ENCODE measurements at places on chromosomes 16 and 17. TPM values are rescaled to one million over a fixed set of nuclear protein-coding genes. Genes with fewer than 3 reads are reported as not detected.
A peak's percentile ranks its signal among the peaks of the same experiment; 100 is the strongest.

The KRT28 gene
- total RNA-seq: not detected

The CCL8 gene
- not detected for total RNA-seq

The SLC47A2 gene
- total RNA-seq: 0.27 TPM

The PRAC1 gene
- not detected for total RNA-seq

- H3K4me1 ChIP-seq: no peaks in the 10 kb centered on the region
- H3K27me3 ChIP-seq: no peaks in the 10 kb centered on the region
- H3K4me3 ChIP-seq: no peak overlapping the region
- no peak overlapping the region for H3K27ac ChIP-seq
- no peak for DNase-seq
- no peaks in the 10 kb centered on the region for H3K36me3 ChIP-seq
Measured at GRCh38 chr17:45825792-45826191, 18.9 kb upstream of the SPPL2C start.

DNA sequence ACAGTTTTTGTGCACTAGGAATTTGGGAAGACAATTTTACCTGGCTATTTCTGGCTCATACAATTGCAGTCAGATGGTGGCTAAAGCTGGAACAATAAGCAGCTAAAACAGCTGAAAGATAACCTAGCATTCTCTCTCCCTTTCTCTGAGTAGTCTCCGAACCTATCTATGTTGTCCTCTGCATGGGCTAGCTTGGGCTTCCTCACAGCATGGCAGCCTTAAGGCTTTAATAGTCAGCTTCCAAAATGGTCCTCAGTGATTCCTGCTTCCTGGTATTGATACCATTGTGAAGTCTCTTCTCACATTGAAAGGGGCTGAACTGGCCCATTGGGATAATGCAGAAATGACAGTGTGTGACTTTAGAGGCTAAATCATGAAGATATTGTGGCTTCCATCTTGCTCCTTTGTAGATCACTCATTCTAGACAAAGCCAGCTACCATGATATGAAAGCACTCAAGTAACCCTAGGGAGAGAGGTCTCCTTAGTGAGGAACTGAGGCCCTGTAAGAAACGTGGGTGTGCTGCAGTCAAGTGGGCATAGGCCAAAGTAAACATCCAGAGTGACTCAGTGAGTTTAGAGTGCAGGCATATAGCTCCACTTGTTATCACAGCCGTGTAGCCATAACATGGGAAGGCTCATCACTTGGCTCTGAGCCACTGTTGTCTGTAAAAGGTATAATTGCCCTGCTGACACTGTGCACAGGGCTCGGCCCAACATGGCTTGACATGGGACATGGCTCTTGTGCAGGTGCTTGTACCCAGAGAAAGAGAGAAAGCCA lies 5.5 kb upstream of the VKORC1 start:
- no peaks in the 10 kb centered on the region for H3K36me3 ChIP-seq
- H3K4me3 ChIP-seq: no peak overlapping the region
- H3K27ac ChIP-seq: no peak overlapping the region
- no peaks in the 10 kb centered on the region for H3K4me1 ChIP-seq
- DNase-seq: no peak

- no peaks in the 10 kb centered on the region for H3K36me3 ChIP-seq
- H3K27ac ChIP-seq: no peak overlapping the region
- H3K27me3 ChIP-seq: no peaks in the 10 kb centered on the region
- H3K4me1 ChIP-seq: no peaks in the 10 kb centered on the region
Measured at GRCh38 chr17:63925615-63926014, 6.5 kb downstream of the CD79B start.

DNA sequence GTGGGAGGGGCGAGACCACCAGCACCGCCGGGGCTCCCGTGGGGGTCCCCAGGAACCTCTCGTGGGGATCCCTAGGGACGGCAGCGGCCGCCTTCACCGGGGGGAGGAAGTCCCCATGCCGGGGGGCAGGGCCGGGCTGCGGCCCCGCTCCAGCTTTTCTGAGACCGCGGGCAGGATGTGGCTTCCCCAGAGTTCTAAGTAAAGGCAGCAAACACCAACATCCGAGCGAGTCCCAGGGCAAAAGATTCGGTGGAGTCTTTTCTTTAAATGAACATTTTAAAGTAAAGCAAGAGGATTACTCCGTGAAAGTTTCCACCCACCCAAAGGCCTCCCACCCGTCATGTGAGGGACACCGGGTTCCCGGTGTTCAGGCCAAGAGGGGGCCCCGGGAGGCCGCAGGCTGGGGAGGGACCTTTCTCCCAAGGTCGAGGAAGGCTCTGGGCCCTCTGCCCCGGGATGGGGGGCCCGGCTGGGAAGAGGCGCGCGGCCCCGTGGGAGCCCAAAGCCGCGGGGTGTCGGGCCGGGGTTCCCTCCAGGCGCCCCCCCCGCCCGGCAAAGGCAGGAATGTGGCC lies 137.2 kb upstream of the RPH3AL start:
- peak; percentile 57 for DNase-seq
- H3K36me3 ChIP-seq: no peaks in the 10 kb centered on the region
- no peaks in the 10 kb centered on the region for H3K4me1 ChIP-seq
- peaks cover 38% of the 10 kb centered on the region for H3K27me3 ChIP-seq

GRCh38 chr17:34167354-34167753 lies 87.7 kb upstream of the CCL2 start:
- DNase-seq: no peak
- H3K36me3 ChIP-seq: no peaks in the 10 kb centered on the region
- H3K4me1 ChIP-seq: no peaks in the 10 kb centered on the region

- peak overlapping the region; percentile 77 for H3K27ac ChIP-seq
- no peaks in the 10 kb centered on the region for H3K27me3 ChIP-seq
- H3K36me3 ChIP-seq: no peaks in the 10 kb centered on the region
- no peak for DNase-seq
- no peak overlapping the region for H3K4me3 ChIP-seq
Measured at GRCh38 chr16:68276223-68276622, 11.9 kb downstream of the SLC7A6 start.

GRCh38 chr17:44915862-44916780 lies 821 bp upstream of the GFAP start:
- no peaks in the 10 kb centered on the region for H3K36me3 ChIP-seq
- DNase-seq: peak; percentile 49
- peaks cover 3% of the 10 kb centered on the region for H3K27me3 ChIP-seq

DNA sequence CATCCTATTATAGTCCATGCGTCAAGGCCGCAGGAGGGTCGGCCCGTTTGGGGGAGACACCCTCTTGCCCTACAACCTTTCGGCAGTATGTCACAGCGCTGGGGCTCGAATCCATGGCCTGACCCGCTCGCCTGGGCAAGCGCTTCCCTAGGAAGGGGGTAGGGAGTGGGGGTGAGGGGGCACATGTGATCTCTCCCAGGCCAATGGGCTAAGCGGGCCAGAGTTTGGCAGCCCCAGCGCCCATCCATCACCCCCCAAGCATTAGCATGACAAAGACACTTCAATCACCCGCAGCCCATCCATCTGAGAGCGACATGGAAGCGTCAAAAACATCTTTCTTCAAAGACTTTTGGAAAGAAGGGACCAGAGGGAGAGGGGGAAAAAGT lies at the start of gene HOXB1:
Gene HOXB1 (minus strand): TSS at position 125 of the 386 bp plus-strand sequence. CDS start 107 bp downstream, at position 18.
- no peaks in the 10 kb centered on the region for H3K36me3 ChIP-seq
- peak within 1 kb of the TSS; percentile 68 for H3K27ac ChIP-seq
- DNase-seq: no peak
- no peaks in the 10 kb centered on the region for H3K27me3 ChIP-seq
- H3K4me3 ChIP-seq: no peak within 1 kb of the TSS
- peaks cover 77% of the 10 kb centered on the region for H3K4me1 ChIP-seq

- DNase-seq: no peak
- no peak overlapping the region for H3K27ac ChIP-seq
- no peaks in the 10 kb centered on the region for H3K27me3 ChIP-seq
- peaks cover 30% of the 10 kb centered on the region for H3K4me1 ChIP-seq
- H3K36me3 ChIP-seq: no peaks in the 10 kb centered on the region
- H3K4me3 ChIP-seq: no peak overlapping the region
Measured at GRCh38 chr17:62937606-62938005, 28.4 kb upstream of the TANC2 start.

- peak within 1 kb of the TSS; percentile 82 for H3K27ac ChIP-seq
- no peaks in the 10 kb centered on the region for H3K36me3 ChIP-seq
- peak; percentile 61 for DNase-seq
- H3K4me1 ChIP-seq: peaks cover 16% of the 10 kb centered on the region
Measured at GRCh38 chr17:44829523-44830358, at the start of gene GJC1. GJC1 (minus strand) TSS chr17:44830287; CDS start chr17:44805817, 24,470 bp downstream.

GRCh38 chr17:44344939-44345453 lies at the start of gene GRN:
GRN (plus strand) TSS chr17:44345302; CDS start chr17:44349165, 3,863 bp downstream.
- peaks cover 2% of the 10 kb centered on the region for H3K27me3 ChIP-seq
- peak within 1 kb of the TSS; percentile 71 for H3K4me3 ChIP-seq

GRCh38 chr17:34203018-34203638 lies 52.0 kb upstream of the CCL2 start:
- H3K27ac ChIP-seq: no peak overlapping the region
- H3K36me3 ChIP-seq: no peaks in the 10 kb centered on the region
- H3K4me3 ChIP-seq: no peak overlapping the region
- H3K4me1 ChIP-seq: no peaks in the 10 kb centered on the region

- H3K4me3 ChIP-seq: no peak overlapping the region
- no peaks in the 10 kb centered on the region for H3K27me3 ChIP-seq
- H3K27ac ChIP-seq: no peak overlapping the region
- no peaks in the 10 kb centered on the region for H3K36me3 ChIP-seq
Measured at GRCh38 chr17:69907132-69907847, 167.7 kb upstream of the KCNJ16 start.

GRCh38 chr17:79778504-79779083 lies 646 bp downstream of the CBX2 start:
- no peaks in the 10 kb centered on the region for H3K36me3 ChIP-seq
- peak overlapping the region; percentile 93 for H3K4me3 ChIP-seq
- peak overlapping the region; percentile 38 for H3K27ac ChIP-seq
- H3K27me3 ChIP-seq: no peaks in the 10 kb centered on the region
- peaks cover 7% of the 10 kb centered on the region for H3K4me1 ChIP-seq

DNA sequence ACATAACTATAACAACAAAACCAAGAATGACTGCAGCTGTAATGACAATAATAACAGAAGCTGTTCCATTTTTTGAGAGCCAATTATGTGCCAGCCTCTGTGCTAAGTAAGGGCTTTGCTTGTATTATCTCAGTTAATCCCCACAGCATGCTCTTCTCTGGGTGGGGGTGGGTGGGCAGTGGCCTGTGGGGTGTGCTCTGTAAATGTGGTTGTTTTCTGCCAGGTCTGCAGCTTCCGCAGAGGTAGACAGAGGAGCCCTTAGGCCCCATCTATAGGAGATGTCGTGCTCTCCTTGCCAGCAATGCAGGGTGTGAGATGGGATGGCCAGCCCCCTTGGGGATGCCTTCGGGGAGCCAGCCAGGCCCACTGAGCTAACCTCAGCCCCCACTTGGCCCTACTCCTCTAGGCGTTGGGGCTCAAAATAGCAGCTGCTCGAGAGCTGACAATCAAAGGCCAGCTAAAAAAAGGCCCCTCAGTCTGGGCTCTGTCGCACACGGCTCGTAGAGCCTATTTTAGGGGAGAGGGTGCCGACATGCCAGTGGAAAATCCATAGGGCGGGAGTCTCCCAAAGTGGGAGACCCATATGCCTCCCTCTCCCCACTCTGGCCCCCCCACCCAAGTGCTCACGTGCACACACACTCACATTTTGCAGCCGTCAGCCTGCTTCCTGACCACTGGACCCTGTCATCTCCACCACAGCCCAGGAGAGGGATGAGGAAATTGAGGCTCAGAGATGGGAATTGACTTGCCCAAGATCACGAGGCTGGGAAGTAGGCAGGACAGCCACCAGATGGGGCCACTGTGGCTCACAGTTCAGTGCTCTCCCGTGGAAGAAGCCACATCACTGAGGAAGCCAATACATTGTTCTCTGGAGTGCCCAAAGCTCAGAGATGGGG lies 15.8 kb downstream of the CDH16 start:
- H3K4me1 ChIP-seq: peaks cover 84% of the 10 kb centered on the region
- DNase-seq: peak; percentile 93
- H3K36me3 ChIP-seq: no peaks in the 10 kb centered on the region
- H3K27ac ChIP-seq: peak overlapping the region; percentile 100

DNA sequence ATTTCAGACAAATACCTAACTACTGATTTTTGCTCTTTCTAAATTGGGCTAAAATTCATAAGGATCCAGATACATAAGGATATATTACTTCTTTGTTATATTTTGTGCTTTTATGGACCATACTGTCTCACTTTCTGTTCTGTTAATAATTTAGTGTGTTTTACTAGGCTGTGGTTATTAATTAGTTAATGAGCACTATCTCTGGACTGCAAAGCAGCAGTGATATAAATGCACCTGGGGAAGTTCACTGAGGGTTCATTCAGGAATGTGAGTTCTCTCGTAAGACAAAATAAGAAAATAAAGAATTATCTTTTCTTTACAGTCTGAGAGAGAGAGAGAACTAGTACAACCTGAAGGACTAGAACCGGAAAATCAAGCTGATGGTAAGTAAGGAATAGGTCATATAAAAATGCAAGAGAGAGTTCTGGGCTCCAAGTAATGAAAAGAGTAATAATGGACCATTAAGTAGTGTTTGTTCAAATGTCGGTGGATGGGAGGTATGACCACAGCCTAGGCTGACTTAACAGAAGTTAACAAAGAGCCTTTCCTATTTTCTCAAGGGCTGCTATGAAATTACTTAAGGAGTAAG lies 55.6 kb downstream of the IKZF3 start:
- H3K4me3 ChIP-seq: no peak overlapping the region
- DNase-seq: no peak
- H3K27me3 ChIP-seq: no peaks in the 10 kb centered on the region

GRCh38 chr17:81092518-81093095 lies 57.7 kb downstream of the BAIAP2 start:
- H3K36me3 ChIP-seq: no peaks in the 10 kb centered on the region
- H3K4me1 ChIP-seq: peaks cover 33% of the 10 kb centered on the region
- H3K27ac ChIP-seq: no peak overlapping the region
- H3K27me3 ChIP-seq: no peaks in the 10 kb centered on the region

- H3K27ac ChIP-seq: peak overlapping the region; percentile 91
- no peak overlapping the region for H3K4me3 ChIP-seq
- DNase-seq: peak; percentile 30
- H3K4me1 ChIP-seq: peaks cover 16% of the 10 kb centered on the region
Measured at GRCh38 chr16:27222249-27223225, 19.2 kb downstream of the KDM8 start.

Data from cardiac muscle cell (in vitro differentiated cells and primary cell).